ENCODE measurements at places on chromosomes 6 and 20. TPM values are rescaled to one million over a fixed set of nuclear protein-coding genes. Genes with fewer than 3 reads are reported as not detected.

Gene LY6G6D
- not detected for total RNA-seq

Gene TAF8
- 6.0 TPM for total RNA-seq

Gene HLA-DRB1
- total RNA-seq, result not detected

Gene CD93
- 7.8 TPM for total RNA-seq

Gene GSTA2
- not detected for total RNA-seq

Gene LGSN
- total RNA-seq, result not detected

Gene RGS17
- total RNA-seq, result 4.0 TPM

Gene RAB44
- total RNA-seq, result 0.32 TPM

Gene LTB
- total RNA-seq, result not detected

Gene KCNS1
- 2.3 TPM for total RNA-seq

Gene MAK
- not detected for total RNA-seq

Gene CRISP3
- total RNA-seq, result not detected

Gene TFAP2C
- not detected for total RNA-seq

Gene MAPK13
- 3.8 TPM for total RNA-seq

Gene CGA
- total RNA-seq, result not detected

Gene MACROD2
- not detected for total RNA-seq

Gene PSORS1C2
- total RNA-seq, result not detected
